ENCODE measurements at places on chromosomes 6 and 20.

GRCh38 chr6:53426667-53427270 is 78.0 kb upstream of the ELOVL5 start:
- DNase-seq: no peak

DNA sequence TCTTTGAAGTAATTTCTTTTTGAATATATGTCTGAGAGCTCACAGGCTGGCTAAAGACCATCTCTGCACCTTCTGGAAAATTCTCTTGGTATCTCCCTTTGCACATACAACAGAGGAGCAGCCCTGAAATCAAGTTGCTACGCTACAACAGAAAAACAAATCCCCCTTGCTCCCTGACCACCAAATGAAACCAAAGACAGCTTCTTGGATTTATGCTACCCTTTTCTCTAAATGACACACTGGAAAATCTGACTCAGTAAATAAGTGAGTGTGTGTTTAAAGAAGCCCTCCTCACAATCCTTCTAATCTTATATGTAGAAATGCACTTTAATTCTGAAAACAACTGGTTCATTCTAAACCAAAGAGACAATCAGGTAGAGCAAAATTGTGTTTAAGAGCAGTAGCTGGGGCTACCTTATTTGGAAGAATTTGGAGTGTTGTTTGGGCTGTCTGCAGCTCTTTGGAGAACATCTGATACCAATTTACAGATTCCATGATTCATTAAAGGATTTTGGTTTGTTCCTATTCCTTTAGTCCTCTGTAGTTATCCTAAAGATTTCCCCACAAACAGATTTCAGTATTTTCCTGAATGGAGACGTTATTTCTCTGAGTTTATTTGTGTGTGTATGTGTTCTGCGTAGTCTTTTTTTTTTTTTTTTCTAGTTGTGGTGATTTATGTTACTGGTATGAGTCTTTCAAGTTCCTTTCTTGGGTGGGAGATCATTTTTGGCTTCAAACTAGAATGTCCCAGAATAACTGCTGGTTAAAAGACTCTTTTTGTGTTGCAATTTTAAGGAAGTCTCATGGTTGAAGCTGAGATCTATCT is 36.4 kb upstream of the UTRN start:
- DNase-seq: no peak

DNA sequence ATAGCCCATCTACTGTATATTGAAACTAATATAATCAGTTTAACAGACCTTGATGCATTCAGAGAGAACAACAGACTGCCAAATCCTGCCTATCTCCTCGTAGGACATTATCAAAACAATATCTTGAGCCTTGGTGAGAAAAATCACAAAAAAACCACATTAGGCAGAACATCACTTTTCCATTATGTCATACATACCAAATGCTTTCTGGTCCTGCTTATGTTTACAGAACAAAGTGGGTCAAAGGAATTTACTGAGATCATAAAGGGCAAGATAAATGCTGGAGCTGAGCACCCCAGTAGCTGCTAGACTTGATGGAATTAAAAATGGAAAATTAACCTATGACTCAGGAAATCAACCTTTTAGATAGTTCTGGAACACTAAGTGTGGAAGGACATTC is 195.3 kb upstream of the KCNK16 start:
- DNase-seq: no peak

- DNase-seq: no peak
Observed at GRCh38 chr6:7920425-7920824, 9.8 kb upstream of the TXNDC5 start.

GRCh38 chr6:89356642-89357170 is 4.2 kb upstream of the UBE2J1 start:
- no peak for DNase-seq
